ENCODE measurements at places on chromosomes 12 and 14.
A peak's percentile ranks its signal among the peaks of the same experiment; 100 is the strongest.

DNA sequence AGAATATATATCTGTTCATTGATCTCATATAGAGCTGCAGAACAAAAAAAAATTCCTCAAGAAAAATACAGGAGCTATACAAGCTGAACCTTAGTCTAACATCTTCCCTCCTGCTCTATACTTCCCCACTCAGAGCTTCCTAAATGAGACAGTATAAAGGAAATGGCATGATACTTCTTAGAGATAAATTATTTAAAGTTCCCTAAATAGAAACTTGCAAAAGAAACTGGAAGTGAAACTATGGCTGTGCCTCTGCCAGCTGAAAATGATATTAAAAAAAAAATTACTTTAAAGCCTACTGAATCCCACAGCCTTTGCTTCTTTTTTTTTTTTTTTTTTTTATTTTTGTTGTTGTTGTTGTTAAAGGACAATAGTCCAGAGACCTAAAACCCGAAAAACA lies 11.6 kb upstream of the NEK9 start:
- DNase-seq: no peak

GRCh38 chr14:59465316-59466135 lies at the start of gene GPR135:
Gene GPR135 (minus strand): TSS chr14:59465380. CDS start chr14:59465226, 154 bp downstream.
- peak; percentile 65 for DNase-seq

- DNase-seq: no peak
Observed at GRCh38 chr14:57480051-57480450, 13.6 kb downstream of the CCDC198 start.

DNA sequence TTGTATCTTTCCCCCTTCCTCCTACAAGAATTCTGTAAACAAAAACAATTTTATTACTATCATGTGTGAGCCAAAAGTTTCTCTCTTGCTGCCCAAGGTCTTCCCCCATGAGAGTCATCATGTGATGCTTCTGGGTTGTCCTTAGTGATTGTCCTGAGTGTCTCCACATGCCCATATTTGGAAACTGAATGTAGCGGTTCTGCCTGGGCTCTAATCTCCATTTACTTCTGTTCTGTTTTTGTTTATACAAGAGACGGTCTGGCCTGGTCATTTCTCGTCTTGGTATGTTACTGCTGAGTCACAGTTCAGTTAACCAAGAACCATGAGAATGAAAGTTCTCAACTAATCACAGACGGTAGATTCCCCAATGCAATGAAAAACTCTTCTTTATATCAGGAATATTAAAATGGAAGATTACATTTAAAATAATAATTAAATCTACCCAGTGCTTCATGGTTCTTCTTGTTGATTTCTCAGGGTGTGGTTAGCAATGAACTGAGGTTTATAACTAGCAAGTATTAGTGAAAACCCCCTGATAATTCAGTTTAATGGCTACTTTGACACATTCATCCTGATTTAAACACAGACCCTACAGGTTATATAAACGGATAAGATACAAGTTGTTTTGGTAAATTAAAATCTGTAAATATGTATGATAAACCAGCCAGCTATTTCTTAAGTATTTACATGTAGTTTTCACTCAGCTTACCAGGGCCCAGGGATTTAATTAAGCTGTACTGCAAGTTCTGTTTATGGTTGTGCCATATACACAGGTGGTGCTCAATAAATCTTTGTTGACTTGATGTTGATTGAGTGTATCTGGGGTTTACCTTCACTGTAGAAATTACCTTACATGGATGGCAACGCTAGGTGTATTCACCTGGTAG lies 81.1 kb downstream of the PELI2 start:
- no peak for DNase-seq

GRCh38 chr14:66140213-66140918 lies 345.8 kb upstream of the CCDC196 start:
- no peak for DNase-seq

- DNase-seq: no peak
Observed at GRCh38 chr12:95836185-95836609, 22.6 kb upstream of the SNRPF start.

DNA sequence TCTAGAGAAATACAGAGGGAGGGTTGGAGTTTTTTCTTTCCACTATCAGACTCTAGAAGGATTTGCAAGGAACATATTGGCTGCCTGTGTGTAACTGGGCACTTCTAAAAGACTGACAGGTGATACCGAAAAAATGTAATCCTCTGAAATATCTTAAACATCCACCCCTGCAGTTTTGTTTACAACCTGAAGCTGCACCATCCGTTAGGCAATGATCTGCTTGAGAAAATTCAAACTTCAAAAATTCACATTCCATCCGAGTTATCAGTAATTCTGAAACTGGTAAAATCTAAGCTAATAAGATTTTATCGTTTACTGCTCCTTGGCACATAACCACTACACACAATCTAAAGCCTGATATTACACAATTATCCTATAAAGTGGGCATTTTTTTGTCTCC lies 528.6 kb downstream of the FUT8 start:
- no peak for DNase-seq

GRCh38 chr12:64808110-64808509 lies 16.3 kb upstream of the TBC1D30 start:
- no peak for DNase-seq

DNA sequence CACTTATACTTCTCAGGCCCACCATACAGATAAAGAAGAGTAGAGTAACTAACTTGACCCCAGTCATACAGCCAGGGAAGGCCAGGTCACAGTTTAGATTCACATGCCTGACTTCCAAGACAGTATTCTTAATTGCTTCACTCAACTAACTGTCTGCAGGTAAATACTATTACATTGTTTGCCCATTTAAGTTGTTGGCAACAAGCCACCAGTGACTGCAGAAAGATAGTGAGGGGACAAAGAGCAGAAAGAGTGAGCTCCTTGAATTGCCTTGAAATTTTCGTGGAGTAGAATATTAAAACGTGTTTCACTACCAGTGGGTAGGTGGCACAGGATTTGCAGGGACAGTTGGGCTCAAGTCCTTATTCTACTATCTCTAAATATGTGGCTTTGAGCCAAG lies 146.3 kb upstream of the RMST start:
- no peak for DNase-seq

DNA sequence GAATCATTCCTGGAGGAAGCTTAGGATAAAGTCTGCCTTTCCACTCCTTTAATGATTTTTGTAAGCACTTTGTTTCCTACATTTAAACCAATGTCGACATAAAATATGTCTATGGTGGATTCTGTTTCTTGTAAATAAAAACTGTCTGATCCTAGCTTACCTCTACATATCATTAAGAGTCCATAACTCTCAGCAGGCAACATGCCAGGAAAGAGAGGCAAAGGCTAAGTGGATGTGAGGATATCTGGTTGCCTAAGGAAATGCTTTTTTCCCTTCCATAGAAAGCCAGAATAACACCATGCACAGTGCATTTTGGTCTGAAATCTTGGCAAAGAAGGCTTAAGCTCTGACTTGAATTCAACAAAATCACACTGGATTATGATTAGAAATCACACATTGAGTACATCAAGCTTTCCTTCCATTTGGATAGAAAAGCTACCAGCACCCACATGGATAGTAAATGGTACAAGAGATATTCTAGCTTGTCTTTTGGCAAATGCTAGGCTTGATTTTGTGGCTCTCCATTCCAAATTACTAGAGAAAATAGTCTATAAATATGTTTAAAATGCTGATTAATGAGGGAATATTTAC lies 57.0 kb upstream of the CNTN1 start:
- DNase-seq: no peak

DNA sequence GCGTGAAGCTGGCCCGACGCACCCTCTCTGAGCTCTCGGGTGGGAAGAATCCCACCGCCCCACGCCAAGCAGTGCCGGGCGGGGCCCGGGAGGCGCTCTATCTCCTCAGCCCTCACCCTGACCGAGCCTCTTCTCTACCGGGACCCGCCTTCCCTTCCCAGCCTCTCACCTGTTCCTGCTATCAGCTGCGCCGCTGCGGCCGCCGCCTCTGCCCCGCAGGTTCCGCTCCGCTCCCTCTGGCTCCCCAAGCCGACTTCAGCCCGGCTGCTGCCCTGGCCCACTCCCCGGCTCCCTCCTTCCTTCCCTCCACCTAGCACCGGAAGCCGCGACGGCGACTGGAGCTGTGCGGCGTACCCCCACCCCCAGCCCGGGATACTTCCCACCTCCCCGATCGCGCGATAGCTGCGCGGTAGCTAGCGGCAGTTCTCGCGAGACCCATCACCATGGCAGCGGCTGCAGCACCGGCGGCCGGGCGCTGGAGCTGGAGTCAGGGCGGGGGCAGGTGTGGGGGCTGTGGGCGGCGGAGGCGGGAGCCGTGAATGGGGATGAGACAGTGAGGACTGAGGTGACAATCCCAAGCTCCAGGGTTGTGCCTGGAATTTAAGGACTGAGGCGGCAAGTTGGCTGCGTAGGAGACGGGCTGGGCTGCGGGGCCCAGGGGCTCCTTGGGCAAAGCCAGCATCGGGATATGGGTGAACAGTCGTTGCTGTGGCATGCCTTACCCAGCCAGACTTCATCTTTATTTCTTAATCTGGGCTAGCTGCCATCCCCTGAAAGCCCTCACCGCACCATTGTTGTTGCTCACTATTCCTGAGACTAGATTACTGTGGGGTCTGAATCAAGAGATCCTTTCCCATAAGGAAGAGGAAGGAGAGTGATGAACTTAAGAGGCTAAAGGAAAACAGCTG lies at the start of gene ARF3:
Gene ARF3 (minus strand): TSS at position 347 of the 908 bp plus-strand sequence. CDS start 16,392 bp downstream, outside the sequence.
- peak; percentile 96 for DNase-seq

GRCh38 chr14:53047307-53048069 lies 96.6 kb upstream of the FERMT2 start:
- no peak for DNase-seq

DNA sequence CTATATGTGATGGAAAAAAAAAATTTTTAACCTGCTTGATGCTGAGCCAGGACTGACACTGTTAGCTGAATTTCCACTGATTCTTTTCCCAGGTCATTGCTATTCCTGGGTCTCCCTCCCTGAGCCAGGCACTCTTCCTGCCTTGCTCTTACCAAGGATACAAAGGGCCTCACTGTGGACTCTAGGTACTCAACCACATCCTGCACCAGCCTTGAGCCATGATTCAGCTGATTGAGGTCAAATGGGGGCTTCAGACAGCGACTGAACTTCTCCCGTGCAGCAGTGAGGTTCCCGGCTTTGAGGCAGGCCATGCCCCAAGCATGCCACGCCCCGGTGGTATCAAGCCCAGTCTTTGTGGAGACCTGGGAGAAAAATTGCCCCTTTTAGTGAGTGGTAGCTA lies 54.3 kb downstream of the ZFYVE26 start:
- DNase-seq: no peak

DNA sequence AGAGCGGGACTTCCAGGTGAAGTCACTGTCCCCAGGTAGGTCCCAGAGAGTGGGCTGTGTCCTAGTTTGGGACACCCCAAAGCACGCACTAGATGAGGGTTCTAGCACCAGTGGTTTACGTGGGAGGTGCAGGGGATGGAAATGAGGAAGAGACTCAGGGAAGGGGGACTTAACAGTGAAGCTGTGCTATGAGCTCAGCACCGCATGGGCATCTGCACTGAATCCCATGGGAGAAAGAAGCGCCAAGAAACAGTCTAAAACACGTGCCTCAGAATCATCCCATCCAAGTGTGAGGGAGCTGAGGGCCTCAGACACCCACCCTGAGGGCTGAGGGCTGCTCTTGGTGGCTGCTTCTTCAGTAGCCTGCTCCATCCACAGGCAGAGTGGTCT lies 71.5 kb upstream of the ZFP36L1 start:
- DNase-seq: no peak

DNA sequence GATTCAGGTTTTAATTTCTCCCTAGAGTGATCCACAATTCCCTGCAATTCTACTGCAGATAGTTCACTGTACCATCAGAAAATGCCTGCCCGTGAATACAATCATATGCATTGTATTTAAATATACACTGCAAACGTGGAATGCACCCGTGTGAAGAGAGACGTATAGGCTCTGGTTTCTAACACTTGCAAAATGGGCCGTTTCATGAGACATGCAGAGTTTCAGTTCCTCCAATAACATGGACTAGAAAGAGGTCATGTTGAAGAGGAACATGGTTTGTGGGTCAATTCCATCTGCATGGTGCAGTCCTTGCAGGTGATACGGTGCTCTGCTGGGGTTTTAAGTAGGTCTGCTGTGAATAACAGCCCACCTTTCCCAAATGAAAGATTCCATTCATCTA lies 373.3 kb downstream of the TMEM132D start:
- no peak for DNase-seq

DNA sequence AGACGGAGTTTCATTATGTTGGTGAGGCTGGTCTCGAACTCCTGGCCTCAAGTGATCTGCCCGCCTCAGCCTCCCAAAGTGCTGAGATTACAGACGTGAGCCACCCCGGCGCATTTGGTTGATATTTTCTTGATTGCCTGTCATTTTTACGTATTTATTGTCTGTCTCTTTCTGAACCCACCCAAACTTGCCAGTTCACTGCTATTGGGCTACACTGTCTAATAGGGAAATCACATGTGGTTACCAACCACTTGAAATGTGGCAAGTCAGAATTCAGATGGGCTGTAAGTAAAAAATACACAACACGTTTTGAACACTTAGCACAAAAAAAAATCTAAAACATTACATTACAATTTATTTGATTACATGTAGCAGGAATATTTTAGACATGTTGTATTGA lies 2.1 kb downstream of the WSB2 start:
- no peak for DNase-seq
